Kidney epithelial cell (primary cell): ENCODE measurements at places on chromosomes 5 and 9.
A peak's percentile ranks its signal among the peaks of the same experiment; 100 is the strongest.

- no peak for DNase-seq
Measured at GRCh38 chr5:173012882-173013281, 29.3 kb downstream of the ATP6V0E1 start.

GRCh38 chr5:111655169-111655924 lies 101.6 kb downstream of the NREP start:
- DNase-seq, result no peak

GRCh38 chr5:103693517-103693916 lies 130.9 kb upstream of the NUDT12 start:
- DNase-seq, result no peak

GRCh38 chr5:121949885-121950284 lies 11.9 kb upstream of the SRFBP1 start:
- DNase-seq, result no peak

GRCh38 chr5:41275813-41276512 lies 62.6 kb upstream of the C6 start:
- DNase-seq, result no peak

DNA sequence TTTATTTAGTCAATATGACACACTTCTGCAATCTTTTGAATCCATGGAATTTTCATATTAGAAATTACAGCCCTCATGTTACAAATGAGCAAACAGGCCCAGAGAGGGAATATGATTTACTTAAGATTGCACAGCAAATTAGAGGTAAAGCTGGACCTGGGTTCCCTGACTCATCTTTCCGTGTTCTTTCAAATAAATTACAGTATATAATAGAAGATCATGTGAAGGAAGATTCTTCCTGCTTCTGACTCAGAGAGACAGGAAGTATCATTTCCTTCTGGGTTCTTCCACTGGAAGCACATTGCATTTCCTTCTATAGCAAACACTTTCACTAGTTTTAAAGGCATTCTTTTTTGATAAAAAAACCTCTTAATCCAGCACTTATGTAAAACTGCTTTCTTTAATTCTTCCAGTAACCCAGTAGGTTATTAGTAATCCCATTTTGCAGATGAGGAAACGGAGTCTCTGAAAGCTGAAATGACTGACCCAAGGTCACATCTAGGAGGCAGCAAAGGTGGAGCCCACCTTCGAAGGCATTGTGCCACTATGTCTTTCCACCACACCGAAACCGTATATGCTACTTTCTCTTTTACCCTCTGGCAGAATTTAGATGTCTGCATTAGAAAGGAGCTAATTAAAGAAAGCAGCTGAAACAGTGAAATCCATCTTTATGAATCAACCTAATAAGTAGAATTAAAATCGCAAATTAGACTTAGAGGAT lies 566.7 kb upstream of the KLF4 start:
- DNase-seq, result no peak

GRCh38 chr5:75622564-75622963 lies 11.3 kb downstream of the ANKDD1B start:
- DNase-seq, result peak; percentile 66

GRCh38 chr5:71887680-71888079 lies 168.6 kb downstream of the CARTPT start:
- DNase-seq, result peak; percentile 69
